Caudate nucleus (tissue), 63 donors: ENCODE measurements at places on chromosomes 11 and 22.

DNA sequence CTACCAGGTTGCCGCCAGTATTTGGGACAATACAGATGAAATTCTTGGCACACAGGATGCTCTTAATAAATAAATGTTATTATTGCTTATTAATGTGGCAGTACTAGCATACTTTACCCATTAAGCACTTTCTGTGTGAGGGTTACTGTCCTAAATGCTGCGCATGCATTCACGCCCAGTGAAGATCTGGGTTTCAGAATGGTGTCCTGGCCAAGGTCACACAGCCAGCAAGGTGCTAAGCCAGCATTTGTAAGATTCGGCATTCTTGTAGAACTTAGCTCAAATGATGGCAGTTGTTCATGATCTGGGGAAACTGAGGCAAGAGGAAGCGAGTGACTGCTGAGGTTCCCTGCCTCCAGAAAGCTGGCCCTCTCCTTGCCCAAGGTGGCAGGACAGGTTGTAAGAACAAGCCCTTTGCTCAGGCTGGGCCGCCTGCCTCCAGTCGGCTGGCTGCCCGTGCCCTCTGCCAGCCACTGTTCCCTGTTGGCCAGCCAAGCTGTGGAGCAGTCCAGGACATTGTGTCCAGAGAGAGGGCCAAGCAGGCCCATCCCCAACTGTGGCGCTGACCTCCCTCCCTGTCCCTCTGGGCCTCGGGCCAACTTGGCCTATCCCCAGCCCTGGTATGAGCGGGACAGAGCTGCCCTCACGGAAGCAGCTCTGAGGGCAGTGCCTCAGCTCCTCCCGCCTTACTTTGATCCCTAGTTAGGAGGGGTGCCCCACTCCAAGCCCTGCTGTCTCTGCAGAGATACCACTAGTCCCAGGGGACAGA, 28.8 kb downstream of the TOB2 start:
- peak; percentile 92 for DNase-seq

DNA sequence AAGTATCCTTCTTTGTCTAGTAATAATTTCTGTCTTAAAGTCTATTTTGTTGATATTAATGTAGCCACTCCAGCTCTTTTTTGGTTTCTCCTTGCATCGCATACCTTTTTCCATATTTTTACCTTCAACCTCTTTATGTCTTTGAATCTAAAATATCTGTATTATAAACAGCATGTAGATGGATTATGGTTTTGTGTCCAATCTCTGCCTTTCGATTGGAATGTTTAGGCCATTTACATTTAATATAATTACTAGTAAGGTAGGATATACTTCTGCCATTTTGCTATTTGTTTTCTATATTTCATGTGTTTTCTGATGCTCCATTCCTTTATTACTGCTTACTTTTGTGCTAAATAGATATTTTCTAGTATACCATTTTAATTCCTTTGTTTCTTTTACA, 39.5 kb downstream of the TMPRSS5 start:
- DNase-seq: no peak

- no peak for DNase-seq
These were observed 23.0 kb downstream of the ZFTA start for GRCh38 chr11:63745304-63746170.

- no peak for DNase-seq
These were observed 76.6 kb downstream of the ABTB2 start for GRCh38 chr11:34280945-34281872.

DNA sequence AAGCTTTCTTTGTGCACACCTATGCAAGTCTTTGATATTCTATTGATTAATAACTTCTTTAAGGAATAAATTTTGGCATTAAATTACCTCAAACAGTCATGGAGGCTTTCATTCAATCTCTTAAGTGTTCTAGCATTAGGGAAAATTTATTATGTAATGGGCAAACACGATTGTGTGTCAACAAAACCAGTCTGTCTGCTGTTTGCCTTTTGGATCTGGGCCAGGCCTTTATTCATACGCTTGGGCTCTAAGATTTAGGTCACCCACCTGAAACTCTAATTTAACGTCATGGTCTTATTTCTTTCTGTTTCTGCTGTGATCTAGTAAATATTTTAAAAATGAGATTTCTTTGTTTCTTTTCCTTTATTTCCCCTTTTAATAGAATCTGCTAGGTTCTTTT, 1270.6 kb downstream of the LRRC4C start:
- DNase-seq: no peak

- DNase-seq: no peak
These were observed 41.7 kb downstream of the IGF2 start for GRCh38 chr11:2097356-2097997.

DNA sequence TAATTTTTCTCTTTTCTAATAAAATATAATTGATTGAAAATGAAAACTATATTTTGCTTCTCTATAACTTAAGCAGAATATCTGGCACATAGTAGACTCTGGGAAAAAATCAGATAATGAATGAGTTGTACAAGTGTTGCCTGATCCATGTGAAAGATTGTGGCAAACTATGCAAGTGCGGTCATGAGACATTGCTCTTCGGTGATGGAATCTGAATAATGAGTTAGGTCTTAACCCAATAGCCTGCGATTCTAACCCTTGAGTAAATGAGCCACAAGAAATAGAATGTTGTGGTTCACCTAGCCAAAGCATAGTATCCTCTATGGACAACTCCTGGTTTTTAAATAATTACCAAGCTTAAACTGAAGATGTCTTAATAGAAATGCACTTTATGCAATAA, 333.7 kb upstream of the LUZP2 start:
- no peak for DNase-seq

- DNase-seq: no peak
These were observed 682 bp downstream of the LARGE1 start for GRCh38 chr22:33919391-33920196.

DNA sequence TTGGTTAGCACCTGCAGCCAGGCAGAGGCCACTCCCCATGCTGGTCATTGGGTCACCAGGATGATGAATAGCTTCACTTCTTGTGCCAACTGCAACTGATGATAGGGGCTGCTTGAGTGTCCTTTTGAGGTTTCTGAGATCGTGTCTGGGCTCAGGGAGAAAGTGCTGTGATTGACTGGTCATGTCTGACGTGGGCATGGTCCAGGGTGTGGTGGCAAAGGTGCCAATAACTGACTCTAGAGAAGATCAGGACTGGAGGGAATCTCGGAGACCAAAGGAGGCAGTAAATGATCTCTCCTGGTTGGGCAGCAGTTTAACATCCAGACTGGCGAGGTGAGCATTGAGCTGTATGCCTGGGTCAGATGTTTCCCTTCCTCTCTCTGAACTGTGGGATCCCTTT, 10.0 kb upstream of the SLC22A6 start:
- no peak for DNase-seq
